Amygdala (tissue), 56 donors: ENCODE measurements at places on chromosomes 4 and X.

GRCh38 chr4:87654487-87655044 is 4.5 kb downstream of the DMP1 start:
- DNase-seq = no peak

DNA sequence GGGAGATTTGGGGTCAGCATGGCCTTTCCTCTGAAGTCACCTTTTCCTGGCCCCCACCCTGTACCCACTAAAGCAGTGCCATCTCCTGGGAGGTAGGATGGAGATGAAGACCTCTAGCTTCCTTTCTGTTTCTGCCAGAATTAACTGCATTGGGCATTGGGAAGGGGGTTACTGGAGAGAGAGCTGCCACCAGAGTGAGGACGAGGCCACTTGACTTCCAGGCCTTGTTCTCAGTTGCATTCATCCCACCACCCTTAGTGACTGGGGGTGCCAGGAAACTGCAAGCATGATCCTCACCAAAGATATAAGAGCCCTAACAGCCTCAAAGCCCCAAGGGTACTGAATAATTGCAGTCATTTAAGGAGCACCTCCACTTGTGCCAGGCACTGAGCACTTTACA is 15.8 kb downstream of the SASH3 start:
- DNase-seq = no peak

DNA sequence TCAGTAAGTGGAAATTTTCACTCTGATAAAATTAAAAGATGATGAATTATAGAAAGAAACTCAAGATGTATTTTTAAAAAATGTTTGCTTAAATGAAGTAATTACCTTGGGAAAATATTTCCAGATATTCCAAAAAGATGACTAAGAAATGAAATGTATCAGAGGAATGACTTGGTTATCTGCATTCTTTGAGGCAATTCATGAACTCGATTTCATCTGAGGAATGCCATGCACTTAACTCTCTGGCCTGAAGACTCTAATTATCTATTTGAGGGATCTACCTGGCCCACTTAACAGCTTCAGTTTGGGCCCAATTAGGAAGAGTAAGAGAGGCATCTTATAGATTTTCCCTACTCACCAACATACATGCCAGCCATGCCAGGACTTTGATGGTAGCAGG is 182.3 kb downstream of the INPP4B start:
- no peak for DNase-seq

- DNase-seq = no peak
Observed at GRCh38 chrX:142312591-142312990, 107.5 kb upstream of the MAGEC2 start.

DNA sequence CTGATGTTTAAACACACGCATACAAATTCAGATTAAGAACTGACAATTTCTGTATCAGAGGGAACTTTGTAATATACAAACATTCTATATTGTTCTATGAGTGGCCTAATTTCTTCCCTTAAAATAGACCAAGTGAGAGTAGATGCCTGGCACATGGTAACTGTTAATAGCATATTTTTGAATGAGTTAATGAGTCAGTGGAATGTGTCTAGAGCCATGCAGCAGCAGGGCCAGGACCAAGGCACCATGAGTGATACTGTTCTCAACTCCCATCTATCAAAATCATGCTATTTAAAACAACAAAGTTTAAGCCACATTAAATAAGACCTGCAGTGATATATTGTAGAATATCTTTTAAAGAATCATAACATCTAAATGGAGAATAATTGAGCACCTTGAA is 98.3 kb downstream of the ARHGAP24 start:
- no peak for DNase-seq

DNA sequence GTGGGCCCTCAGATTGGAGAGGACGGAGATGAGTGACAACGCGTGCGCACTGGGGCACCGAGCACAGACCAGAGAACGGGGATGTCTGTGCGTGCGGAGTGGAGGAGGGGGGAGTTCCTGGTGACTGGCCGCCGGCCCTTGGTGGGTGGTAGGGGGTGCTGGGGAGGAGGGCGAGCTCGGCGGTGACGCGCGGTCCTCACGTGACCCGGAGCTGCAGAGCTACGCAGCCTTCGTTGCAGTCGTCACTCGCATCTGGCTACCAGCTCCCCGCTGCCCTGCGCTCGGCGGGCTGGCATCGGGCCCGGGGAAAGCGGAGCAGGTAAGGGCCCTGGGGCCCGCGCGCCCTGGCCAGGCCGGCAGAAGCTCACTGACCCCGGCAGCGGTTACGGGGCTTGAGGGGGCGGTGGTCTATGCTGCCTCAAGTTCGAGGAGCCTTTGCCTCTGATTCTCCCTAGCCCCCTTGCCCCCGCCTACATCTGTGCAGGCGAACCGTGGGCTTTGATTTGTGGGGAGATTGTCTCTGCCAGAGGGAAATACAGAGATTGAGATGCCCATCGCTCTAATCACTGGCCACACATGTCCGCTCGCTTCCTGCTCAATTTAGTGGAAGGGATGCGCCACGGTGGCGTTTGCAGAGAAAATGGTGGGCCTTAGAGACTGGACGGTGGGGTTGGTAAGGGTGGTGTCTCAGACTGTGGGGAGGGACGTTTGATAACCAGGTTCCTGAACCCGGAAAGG is at the start of gene ARMCX4:
TSS of gene ARMCX4 (plus strand) at position 245 of the 738 bp plus-strand sequence. CDS start 3,134 bp downstream, outside the sequence.
- peak; percentile 50 for DNase-seq

DNA sequence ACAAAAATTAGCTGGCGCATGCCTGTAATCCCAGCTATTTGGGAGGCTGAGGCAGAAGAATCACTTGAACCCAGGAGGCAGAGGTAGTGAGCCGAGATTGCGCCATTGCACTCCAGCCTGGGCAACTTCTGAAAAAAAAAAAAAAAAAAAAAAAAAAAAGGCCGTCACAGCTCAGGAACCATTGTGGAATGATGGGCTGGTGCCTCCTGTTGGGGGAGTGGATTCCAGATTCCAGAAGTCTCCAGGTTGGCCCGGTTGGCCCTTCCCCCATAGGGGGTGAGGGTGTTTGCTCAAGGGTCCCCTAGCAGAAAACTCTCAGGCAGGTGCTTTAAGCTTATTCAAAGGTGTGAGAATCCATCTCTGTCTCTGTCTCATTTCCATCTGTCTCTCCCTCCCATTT is 11.5 kb downstream of the SH3TC1 start:
- no peak for DNase-seq

DNA sequence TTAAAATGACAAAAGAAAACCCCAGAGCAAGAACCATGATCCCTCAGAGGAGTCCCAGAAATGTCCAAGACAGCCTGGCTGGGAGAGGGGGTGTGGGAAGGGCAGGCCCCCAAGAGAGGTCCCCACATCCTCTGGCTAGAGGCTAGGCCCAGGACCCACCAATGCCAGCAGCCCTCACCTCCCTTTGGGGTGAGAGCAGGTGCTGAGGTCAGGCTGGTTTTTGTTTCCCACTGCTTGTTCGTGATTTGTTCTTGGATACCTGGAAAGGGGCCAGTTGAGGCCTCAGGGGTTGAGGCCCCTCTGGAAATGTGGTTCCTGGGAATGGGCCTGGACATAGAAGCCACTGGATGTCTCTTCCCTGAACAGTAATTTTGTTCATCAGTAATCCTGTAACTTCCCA is 2.3 kb upstream of the GRSF1 start:
- DNase-seq = no peak

GRCh38 chr4:66562276-66562806 is 892.1 kb upstream of the EPHA5 start:
- no peak for DNase-seq

DNA sequence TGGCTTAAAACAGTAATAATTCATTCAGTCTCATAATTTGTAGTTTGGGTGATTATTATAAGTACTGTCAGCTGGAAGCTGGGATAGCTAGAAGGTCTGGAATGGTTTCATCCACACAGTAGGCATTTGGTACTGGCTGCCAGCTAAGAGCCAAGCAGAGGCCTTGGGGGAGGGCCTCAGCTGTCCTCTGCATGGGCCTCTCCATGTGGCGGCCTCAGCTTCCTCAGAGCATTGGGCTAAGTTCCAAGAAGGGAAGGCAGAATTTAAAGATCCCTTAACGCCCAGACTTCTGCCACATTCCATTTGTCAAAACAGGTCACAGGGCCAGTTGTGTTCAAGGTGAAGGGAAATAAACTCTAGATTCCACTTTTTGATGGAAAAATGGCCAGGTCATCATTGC is 93.3 kb downstream of the NEUROG2 start:
- no peak for DNase-seq

DNA sequence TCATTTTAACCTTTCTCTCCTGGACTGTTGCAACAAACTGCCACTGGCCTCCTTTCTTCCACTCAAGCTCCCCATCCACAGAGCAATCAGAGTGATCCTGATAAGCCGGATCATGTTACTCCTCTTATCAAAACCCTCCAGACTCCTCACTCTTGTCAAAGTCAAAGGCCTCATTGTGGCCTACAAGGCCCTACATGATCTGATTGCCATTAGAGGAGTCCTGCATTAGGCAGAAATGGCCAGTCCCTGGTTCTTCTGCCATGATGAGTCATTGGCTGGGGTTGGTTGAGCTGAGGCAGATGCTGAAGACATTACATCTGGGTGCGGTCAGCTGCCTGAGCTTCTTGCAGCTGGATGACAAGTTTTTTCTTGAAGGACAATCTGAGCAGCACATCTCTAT is 32.7 kb upstream of the CASK start:
- no peak for DNase-seq

DNA sequence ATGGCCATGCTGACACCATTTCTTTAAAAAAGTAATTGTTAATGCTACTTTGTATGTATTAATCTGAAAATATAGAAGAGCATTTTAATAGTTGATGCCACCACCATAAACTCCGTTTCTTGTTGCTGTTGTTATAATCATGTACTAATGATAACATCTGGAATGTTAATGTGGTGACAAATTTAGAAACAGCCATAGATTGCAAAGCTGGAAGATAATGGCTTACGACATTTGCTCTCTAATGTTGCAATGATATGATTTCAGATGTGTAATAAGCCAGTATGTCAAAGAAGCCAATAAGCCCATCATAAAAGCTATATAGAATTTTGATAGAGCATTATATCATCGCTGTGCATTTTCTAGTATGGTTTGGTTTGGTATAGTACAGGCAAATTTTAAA is 579.4 kb upstream of the ZFP42 start:
- DNase-seq = no peak

GRCh38 chr4:38621028-38621684 is 42.8 kb upstream of the KLF3 start:
- no peak for DNase-seq

GRCh38 chr4:11611868-11612267 is 183.2 kb upstream of the HS3ST1 start:
- DNase-seq = no peak

DNA sequence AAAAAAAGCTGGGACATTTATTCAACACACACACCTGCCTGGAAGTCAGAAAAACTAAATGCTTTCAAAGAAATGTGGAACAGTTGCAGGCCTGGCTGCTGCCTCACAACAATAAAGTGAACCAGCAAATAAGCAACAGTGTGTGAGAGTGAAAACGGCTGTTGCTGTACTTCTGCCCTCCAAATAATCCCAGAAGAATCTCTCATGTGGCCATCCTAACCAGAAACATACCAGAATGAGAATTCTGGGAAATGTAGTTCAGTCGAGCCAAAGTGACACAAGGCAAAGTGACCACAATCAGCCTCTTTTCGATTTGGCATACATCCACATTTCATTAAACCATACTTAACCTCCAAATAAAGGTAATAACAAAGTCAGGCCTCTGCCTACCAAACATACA is 204.5 kb downstream of the SLC7A11 start:
- no peak for DNase-seq

DNA sequence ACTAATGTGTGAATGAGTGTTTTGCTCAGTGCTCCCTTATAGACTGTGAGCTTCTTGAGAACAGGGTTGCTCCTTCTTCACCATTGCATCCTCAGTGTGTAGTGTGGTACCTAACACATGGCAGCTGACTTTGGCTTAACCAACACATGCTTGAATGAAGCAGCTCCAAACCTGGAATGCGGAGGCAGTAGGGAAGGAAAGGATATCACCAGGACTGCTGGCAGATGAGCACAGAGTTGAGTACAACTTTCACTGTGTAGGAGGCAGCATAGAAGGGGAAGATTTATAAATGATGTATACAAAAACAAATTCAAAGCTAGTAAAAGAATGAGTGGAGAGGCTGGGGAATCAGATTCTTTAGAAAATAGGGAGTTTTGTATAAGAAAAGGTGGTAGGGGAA is 174.3 kb downstream of the SLIT2 start:
- no peak for DNase-seq

DNA sequence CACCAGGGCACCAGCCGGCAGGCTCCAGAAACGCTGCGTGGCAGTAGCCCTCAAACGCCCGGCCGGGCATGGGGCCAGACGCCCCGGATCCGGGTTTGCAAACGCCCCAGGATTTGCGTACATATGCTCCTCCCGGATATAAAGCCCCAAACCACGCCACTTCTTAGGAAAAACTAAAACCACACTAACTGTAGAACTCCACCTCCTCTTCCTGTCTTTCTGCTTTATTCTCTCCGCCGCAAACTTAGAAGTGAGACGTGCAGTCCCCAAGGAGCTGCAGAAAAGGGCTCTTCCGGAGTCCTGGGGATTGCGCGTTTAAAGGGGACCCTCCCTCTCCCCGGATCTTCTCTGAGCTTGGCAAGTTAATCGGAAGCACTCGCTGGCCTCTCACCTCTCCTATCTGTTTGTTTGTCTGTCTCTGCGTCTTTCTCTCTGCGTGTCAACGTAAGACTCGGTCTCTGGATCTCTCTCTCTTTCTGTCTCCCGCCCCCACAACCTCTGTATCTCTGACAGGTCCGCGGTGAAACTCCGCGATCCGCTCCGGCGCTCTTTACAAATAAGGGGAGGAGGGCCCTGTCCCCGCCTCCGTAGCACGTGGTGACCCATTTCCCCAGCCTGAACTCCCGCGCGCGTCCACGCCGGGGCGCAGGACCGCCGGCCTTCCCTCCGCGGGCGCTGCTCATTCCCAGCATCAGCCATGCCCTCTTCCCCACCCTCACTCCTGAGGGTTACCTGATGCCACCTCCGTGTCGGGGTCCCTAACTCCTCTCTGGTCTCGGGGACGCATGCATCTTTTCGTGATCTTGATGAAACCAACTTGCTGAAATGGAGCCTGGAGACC is at the start of gene SLC39A8:
TSS of gene SLC39A8 (minus strand) at position 529 of the 841 bp plus-strand sequence. CDS start 820 bp downstream, outside the sequence.
- no peak for DNase-seq

GRCh38 chrX:7614616-7615015 is 228.4 kb upstream of the VCX start:
- DNase-seq = no peak

- no peak for DNase-seq
Observed at GRCh38 chrX:150372280-150372679, 9.2 kb downstream of the MAMLD1 start.

DNA sequence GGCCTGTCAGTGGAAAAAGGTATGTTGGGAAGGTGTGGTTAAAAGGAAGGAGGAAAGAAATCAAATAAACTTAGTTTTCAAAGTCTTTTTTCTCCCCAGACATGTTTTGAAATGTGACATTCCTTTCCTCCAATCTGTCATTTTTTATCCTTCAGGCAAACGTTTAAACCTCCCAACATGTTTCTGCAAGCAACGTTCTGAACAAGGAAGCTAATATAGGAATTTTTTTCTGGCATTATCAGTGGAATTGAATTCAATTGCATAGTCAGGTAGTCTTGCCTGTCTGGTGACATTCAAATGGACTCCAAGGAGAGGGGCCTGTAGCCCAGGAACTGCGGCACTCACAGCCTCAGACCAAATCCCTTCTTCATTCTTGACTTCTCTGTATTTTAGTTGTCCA is 30.0 kb upstream of the RASSF6 start:
- no peak for DNase-seq

GRCh38 chr4:20829617-20830357 is 129.5 kb downstream of the PACRGL start:
- no peak for DNase-seq
